ENCODE measurements at places on chromosomes 6 and 20.

- no peak for DNase-seq
- no peak overlapping the region for H3K4me3 ChIP-seq
- no peak overlapping the region for H3K27ac ChIP-seq
- no peaks in the 10 kb centered on the region for H3K36me3 ChIP-seq
- no peaks in the 10 kb centered on the region for H3K27me3 ChIP-seq
Measured at GRCh38 chr6:14068133-14068532, 49.4 kb upstream of the CD83 start.

- H3K27me3 ChIP-seq = no peaks in the 10 kb centered on the region
- no peaks in the 10 kb centered on the region for H3K36me3 ChIP-seq
- no peak overlapping the region for H3K4me3 ChIP-seq
- no peak overlapping the region for H3K27ac ChIP-seq
- DNase-seq = no peak
Measured at GRCh38 chr6:29845405-29846006, 17.9 kb downstream of the HLA-G start.

- H3K36me3 ChIP-seq = no peaks in the 10 kb centered on the region
- DNase-seq = no peak
- H3K27ac ChIP-seq = peak overlapping the region; percentile 73
- H3K4me1 ChIP-seq = peaks cover 11% of the 10 kb centered on the region
Measured at GRCh38 chr20:53917145-53918019, 153.0 kb downstream of the BCAS1 start.

GRCh38 chr6:157020398-157020797 lies 243.2 kb downstream of the ARID1B start:
- H3K27me3 ChIP-seq = no peaks in the 10 kb centered on the region
- no peaks in the 10 kb centered on the region for H3K36me3 ChIP-seq
- H3K4me3 ChIP-seq = peak overlapping the region; percentile 94
- H3K27ac ChIP-seq = peak overlapping the region; percentile 98
- H3K4me1 ChIP-seq = peaks cover 32% of the 10 kb centered on the region

DNA sequence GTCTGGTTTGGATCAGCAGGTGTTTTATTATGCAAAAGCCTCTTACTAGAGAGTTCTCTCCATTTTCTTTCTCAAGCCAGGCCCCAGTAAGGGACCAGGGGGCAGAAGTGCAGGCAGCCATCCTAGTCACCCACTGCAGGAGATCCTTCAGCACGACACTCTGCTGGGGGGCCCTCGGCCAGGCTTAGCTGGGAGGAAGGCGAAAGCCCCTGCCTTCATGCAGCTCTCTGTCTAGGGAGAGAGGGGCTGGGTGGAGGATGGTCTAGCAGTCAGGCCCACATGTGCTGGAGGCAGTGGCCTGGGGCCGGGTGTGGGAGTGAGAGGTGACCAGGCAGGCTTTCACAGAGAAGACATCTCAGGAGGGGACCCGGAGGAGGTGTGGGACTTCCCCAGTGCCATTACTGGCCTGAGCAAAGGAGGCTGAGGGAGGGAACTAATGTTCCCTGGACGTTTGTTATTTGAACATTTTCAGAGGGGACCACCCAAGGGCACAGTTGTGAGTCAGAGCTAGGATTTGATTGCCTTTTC lies 33.5 kb upstream of the VSTM2L start:
- H3K27me3 ChIP-seq = no peaks in the 10 kb centered on the region
- H3K36me3 ChIP-seq = peaks cover 26% of the 10 kb centered on the region
- DNase-seq = no peak
- no peak overlapping the region for H3K4me3 ChIP-seq

GRCh38 chr6:106177786-106178185 lies 91.7 kb downstream of the PRDM1 start:
- no peak overlapping the region for H3K4me3 ChIP-seq
- H3K4me1 ChIP-seq = no peaks in the 10 kb centered on the region
- no peak for DNase-seq
- H3K27me3 ChIP-seq = no peaks in the 10 kb centered on the region

DNA sequence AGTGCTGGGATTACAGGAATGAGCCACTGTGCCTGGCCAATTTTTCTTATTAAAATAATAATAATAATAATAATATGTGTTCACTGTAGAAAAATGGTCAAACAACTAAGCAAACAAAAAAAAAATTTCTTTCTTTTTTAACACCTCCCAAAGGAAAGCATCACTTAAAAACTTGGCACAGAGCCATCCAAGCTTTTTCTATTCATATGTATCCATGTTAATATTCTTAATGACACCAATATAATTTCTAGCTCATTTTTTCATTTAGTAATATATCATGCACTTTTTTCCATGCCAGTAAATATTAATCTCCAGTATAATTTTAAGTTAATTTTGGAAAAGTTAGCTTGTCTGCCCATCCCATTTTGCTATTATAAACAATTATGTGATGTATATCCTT lies 101.8 kb downstream of the MBOAT1 start:
- no peak overlapping the region for H3K27ac ChIP-seq
- no peaks in the 10 kb centered on the region for H3K4me1 ChIP-seq
- no peak overlapping the region for H3K4me3 ChIP-seq

DNA sequence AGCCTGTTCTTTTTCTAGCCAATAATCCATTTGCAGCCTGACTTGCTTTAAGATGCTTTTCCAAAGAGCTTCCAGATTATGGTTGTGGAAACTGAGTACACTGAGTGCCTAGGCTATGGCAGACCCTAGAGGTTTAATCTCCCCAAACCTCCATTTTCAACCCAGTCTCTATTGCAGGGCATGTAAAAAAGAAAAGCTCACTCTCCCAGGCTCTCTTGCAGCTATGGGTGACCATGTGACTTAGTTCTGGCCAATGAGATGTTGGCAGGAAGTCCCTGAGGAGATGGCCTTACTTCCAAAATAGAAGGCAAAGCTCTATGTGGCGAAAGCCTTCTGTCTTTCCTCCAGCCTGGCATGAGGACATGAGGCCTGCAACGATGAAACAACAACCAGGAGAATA lies 3.8 kb downstream of the PDRG1 start:
- H3K4me1 ChIP-seq = peaks cover 14% of the 10 kb centered on the region
- peaks cover 44% of the 10 kb centered on the region for H3K36me3 ChIP-seq
- no peak for DNase-seq
- H3K4me3 ChIP-seq = no peak overlapping the region
- no peak overlapping the region for H3K27ac ChIP-seq

DNA sequence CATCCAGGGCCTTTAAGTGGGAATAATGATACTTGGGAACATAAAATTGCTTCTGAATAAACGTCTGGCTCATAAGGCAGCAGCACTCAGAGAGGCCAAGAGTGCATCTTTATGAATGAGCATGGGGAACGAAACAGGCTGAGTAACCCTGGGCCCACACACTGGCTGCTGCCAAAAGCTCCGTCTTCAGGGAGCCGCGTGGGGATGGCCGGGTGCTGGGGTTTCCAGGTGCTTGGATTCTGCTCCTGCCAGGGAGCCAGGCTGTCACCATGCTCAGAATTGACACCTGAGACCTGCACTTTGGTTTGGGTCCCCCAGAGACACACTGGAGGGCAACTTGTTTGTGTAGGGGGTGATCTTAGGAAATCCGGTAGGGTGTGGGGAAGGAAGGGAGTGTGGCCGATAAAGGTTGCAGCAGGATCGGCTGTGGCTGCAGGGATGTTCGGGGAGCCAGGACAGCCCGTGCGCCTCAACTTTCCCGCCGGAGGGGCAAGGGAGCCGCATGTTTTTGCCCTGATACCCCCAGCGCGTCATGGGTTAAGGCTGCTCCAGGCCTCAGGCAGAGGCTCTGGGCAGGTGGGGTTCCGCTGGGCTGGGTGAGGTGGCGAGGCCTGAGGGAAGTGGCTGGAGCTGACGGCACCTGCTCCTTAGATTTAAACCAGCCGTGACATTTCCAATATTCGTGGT lies 101.8 kb downstream of the YTHDF1 start:
- H3K36me3 ChIP-seq = no peaks in the 10 kb centered on the region
- no peaks in the 10 kb centered on the region for H3K27me3 ChIP-seq
- H3K27ac ChIP-seq = no peak overlapping the region
- DNase-seq = no peak

GRCh38 chr6:87333591-87334181 lies 4.6 kb upstream of the GJB7 start:
- no peaks in the 10 kb centered on the region for H3K27me3 ChIP-seq
- H3K4me1 ChIP-seq = peaks cover 25% of the 10 kb centered on the region
- no peak overlapping the region for H3K4me3 ChIP-seq
- DNase-seq = no peak
- H3K27ac ChIP-seq = no peak overlapping the region

GRCh38 chr6:166605752-166606151 lies 19.3 kb upstream of the RAMACL start:
- no peaks in the 10 kb centered on the region for H3K4me1 ChIP-seq
- no peak overlapping the region for H3K4me3 ChIP-seq
- H3K27ac ChIP-seq = no peak overlapping the region
- no peaks in the 10 kb centered on the region for H3K27me3 ChIP-seq
- H3K36me3 ChIP-seq = no peaks in the 10 kb centered on the region

GRCh38 chr6:6663421-6664135 lies 75.1 kb downstream of the LY86 start:
- H3K27me3 ChIP-seq = no peaks in the 10 kb centered on the region
- no peaks in the 10 kb centered on the region for H3K36me3 ChIP-seq
- H3K4me3 ChIP-seq = no peak overlapping the region
- no peak for DNase-seq
- H3K4me1 ChIP-seq = no peaks in the 10 kb centered on the region

GRCh38 chr20:12717061-12717460 lies 291.7 kb upstream of the SPTLC3 start:
- peaks cover 4% of the 10 kb centered on the region for H3K4me1 ChIP-seq
- no peak for DNase-seq
- no peak overlapping the region for H3K4me3 ChIP-seq
- no peaks in the 10 kb centered on the region for H3K27me3 ChIP-seq
- no peak overlapping the region for H3K27ac ChIP-seq

DNA sequence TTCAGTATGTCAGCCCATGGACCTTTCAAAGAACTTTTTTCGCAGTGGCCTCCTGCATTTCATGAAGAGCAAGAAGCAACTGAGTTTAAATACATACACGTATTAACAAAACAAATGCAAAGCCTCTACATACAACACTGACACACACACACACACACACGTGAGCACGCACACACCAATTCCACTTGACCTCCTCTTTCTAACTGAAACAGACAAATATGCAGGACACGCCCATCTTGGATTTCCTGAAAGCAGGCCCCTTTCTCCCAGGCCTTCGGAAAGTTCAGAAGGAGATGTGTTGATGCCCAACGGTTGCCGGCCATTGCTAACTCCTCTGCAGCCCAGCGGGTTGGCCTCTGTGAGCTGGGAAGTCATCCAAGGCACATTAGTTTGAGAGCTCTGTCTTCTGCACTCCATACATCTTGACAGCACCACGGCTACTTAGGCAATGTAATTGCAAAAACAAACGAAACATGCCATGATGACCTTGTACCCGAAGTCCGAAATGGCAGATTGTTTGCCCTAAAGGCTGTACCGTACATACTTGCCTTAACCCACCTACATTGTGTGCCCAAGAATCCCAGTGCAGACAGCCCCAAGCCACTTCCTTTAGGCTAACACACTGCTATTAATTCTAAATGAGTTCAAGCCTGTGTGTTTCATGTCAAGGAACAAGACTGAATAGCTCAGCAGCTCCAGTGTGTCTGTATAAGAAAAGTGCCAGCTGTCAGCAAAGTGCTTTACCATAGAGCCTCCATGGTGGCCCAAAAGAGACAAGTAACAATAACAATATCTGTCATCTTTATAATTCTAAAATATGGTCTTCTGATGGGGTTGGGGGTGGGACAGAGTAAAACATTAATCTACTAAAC lies 138.8 kb upstream of the RNF217 start:
- no peak overlapping the region for H3K4me3 ChIP-seq
- no peaks in the 10 kb centered on the region for H3K4me1 ChIP-seq
- no peaks in the 10 kb centered on the region for H3K27me3 ChIP-seq
- H3K36me3 ChIP-seq = no peaks in the 10 kb centered on the region
- no peak for DNase-seq

DNA sequence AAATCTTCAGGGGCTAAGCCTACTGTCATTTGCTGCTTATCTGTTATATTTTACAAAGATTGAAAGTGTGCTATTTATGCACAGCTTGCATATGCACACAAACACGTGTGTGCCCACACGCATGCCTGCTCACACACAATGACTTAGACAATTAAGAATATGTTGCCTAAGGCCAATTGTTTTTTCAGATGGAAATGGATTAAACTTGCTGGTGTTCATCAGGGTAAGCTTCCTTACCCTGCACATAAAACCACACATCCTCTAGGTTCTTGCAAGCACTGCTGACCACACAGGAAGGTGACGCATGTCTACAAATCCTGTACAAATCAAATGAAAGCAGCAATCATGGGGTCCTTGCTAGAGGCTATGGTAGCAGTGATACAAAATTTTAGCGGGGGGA lies 58.4 kb downstream of the GJA10 start:
- no peak overlapping the region for H3K4me3 ChIP-seq
- H3K4me1 ChIP-seq = no peaks in the 10 kb centered on the region
- H3K36me3 ChIP-seq = no peaks in the 10 kb centered on the region

DNA sequence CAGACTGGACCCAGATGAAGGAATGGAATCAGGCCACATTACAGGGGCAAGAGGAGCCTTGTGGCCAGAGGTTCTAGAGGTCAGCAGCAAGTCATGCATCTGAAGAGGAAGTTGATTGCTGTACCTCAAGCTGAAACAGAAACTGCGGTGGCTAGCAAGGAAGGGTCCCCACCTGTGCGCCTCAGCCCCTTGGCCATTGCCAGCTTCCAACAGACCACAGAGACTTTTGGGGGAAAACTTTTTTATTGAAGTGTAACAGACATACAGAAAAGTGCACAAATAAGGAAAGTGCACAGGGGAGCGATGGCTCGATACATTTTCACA lies 26.8 kb upstream of the SLC9A8 start:
- no peak overlapping the region for H3K4me3 ChIP-seq
- no peak overlapping the region for H3K27ac ChIP-seq
- no peaks in the 10 kb centered on the region for H3K27me3 ChIP-seq
- no peaks in the 10 kb centered on the region for H3K36me3 ChIP-seq
- peaks cover 8% of the 10 kb centered on the region for H3K4me1 ChIP-seq

DNA sequence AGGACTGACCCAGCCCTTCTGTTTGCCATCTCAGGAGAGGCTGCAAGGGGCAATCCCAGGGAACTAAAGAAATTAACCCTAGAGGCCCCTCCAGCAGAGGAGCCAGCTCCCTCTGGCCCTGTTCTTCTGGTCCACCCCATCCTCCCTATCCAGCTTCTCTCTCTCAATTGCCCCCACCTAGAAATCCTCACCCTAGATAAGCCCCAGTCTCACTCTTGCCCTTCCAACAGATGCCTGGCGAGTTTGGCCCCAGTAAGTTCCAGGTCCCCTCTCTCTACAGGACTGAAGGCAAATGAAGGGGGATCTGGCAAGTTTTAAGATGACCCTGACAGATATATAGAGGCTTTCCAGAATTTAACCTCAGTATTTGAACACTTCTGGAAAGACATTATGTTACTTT lies 134.0 kb downstream of the THBS2 start:
- DNase-seq = no peak
- H3K4me1 ChIP-seq = no peaks in the 10 kb centered on the region
- no peaks in the 10 kb centered on the region for H3K27me3 ChIP-seq
- no peak overlapping the region for H3K4me3 ChIP-seq
- H3K27ac ChIP-seq = no peak overlapping the region
- H3K36me3 ChIP-seq = no peaks in the 10 kb centered on the region

GRCh38 chr20:32339116-32339515 lies 19.0 kb upstream of the ASXL1 start:
- peak overlapping the region; percentile 15 for H3K27ac ChIP-seq
- DNase-seq = no peak
- H3K27me3 ChIP-seq = no peaks in the 10 kb centered on the region

- no peaks in the 10 kb centered on the region for H3K36me3 ChIP-seq
- no peak overlapping the region for H3K27ac ChIP-seq
- H3K4me1 ChIP-seq = no peaks in the 10 kb centered on the region
- no peak for DNase-seq
- H3K27me3 ChIP-seq = no peaks in the 10 kb centered on the region
Measured at GRCh38 chr6:32622545-32623401, 14.4 kb upstream of the HLA-DQA1 start.

Data from thoracic aorta (tissue), 2 donors.